ENCODE measurements at places on chromosomes 3 and 15.

DNA sequence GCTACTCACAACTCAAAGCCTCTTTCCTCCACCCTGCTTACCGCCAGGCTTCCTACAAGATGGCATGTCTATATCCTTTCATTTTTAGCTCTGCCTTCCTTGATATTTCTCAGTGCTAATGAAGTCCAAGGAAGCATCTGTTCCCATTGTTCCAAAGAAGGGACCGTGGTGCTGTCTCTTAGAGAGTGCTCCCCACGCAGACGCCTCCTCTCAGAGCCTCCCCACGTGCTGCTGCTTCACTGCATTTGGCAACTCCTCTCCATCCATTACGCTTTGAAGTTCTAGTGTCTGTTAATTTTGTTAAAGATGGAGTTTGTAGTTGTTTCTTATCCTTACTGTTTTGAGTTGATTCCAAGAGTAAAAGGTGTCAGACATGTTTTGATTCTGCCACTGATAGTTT, 26.2 kb downstream of the GNB4 start:
- no peak for DNase-seq

- no peak for DNase-seq
Observed at GRCh38 chr3:2910997-2911396, 199.2 kb downstream of the IL5RA start.

DNA sequence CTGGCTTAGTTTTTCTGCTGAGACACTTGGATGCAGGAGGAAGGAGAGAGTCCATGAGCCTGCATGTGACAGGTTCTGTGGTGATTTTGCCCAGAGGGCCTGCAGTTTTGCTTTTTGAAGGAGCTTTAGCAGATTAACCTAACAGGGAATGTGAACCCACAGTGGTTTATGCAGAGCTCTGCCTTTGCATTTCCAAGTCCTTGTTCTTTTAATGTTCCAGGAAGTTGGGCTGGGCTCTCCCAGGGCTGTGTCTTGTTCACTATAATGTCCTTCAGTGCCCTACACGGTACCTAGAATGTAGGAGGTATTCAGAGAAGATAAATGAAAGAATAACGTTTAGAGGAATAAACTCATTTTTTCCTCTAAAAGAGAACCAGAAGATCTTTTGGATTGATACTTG, 50.3 kb downstream of the PCCB start:
- no peak for DNase-seq

DNA sequence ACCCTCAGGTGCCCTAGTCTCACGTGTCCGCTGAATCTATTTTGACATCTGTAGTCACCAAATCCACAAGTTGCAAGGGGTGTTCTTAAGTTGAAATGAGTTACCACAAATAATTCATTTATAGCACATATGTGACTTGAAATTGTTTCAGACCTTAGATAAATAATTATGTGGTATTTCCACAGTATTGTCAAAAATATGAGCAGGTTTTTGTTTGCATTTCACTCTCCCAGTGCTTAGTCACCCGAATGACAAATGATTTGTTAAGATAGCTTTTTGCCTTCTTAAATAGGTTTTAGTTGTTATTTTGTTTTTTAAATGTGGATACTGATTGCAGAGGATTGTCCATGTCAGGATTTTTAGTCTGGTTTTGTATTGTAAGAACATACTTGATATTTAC, 2.6 kb downstream of the MFSD1 start:
- no peak for DNase-seq

DNA sequence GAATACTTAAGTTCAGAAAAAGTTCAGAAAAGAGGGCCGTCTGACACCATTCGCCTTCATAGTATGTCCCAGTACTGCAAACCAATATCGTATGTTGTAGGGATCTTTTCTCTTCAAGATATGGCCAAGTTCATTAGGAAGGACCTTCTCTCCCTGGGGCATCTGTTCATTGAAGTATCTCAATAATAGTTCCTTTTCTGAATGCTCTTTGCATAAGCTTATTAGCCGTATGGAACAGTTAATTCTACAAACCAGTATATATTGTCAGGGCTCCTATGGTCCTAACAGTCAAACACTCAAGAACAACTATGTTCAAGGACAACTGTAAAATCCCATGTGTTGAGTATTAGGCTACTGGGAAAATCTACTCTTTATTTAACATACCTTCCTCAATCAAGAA, 203.1 kb downstream of the KLHL25 start:
- no peak for DNase-seq

- DNase-seq: no peak
Observed at GRCh38 chr3:60009931-60010478, 960.2 kb upstream of the CFAP20DC start.

DNA sequence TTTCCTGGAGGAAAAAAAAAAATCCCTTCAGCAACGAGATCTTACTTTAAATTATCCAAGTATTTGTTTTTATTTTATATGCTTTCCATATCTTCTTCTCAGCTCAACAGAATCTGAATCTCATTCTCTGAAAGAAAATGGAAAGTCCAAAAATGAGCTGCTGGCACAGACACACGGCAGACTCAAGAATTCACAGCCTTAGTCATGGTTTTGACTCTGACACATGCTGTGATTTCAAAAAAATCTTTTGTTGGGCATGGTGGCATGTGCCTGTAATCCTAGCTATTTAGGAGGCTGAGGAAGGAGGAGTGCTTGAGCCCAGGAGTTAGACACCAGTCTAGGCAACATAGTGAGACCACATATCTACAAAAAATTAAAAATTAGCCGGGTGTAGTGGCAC, 565.0 kb downstream of the MAGI1 start:
- DNase-seq: no peak

DNA sequence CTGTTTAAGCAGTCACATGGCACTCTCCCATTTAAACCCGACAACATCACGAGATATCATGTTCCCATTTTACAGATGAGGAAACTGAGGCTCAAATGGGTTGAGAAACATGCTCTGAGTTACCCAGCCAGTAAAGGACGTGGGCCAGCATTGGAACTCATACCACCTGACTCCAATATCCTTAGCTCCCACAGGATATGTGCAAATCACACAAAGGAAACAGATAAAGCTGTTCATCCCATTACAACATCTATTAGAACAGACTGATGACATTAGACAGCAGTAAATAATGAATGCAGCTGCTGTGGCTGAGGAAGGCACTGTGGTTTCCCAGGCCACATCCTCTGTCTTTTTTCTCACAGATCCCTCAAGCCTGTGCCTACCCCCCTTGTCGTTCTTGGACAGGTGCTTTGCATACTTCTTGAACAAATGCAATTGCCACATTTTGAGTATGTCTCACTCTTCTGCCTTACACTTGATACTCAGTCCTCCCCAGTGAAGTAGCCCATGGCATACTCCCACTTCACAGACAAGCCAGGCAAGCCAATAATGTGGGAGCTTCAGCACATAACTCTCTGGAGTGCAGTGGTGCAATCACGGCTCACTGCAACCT, 17.7 kb downstream of the FRMD4B start:
- DNase-seq: no peak

- DNase-seq: no peak
Observed at GRCh38 chr3:100893590-100893989, 99.6 kb downstream of the ABI3BP start.

DNA sequence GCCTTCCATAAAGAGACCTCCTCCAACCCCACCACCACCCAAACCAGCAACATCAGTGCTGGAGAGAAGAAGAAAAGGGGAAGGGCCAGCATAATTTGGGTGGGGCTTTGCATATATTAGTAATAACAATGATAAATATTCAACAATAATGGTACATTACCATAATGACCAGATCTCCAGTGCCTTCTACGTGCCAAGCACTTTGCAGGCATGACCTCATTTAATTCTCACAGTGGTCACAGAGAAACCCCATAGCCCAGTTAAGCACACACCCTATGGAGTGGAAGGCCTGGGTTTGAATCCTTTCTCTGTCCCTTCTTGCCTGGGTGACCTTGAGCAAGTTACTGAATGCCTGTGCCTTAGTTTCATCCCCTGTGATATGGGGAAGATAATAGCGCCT, 49.2 kb downstream of the CORO2B start:
- no peak for DNase-seq

All from HFF-Myc (cell line).